ENCODE measurements at places on chromosomes 11 and 22.

DNA sequence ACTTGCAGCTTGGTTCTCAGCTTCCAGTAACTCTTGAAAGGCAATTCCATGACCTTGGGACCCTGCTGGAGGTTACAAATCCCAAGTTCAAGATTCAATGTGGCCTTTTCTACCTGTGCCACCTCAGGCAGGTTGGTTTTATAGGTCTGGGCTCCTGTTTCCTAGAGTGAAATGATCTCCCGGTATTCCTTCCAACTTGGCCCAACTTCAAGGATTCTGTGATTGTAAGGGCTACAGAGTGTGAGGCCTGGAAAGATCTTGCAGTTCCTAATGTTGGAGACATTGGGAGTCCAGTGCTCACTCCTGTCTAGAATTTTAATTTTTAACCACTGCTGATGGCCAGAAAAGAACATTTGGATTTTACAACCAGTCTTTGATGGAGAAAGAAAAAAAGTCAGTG, 91.6 kb downstream of the LDLRAD3 start:
- no peak for DNase-seq

- no peak for DNase-seq
Observed at GRCh38 chr22:42841444-42841843, 15.6 kb downstream of the ARFGAP3 start.

- peak; percentile 14 for DNase-seq
Observed at GRCh38 chr11:124895471-124895971, 2.1 kb downstream of the ROBO4 start.

DNA sequence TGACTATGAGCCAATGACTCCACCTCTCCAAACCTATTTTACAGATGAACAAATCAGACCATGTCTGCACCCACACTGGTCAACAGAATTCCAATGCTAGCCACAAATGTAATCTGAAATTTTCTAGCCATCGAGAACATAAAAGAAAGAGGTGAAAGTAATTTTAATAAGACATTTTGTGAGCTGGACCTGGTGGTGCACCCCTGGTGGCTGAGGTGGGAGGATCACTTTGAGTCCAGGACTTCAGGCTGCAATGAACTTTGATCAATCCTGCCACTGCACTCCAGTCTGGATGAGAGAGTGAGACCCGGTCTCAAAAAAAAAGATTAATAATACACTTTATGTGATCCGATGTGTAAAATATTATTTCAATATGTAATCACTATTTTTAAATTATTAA, 9.4 kb upstream of the RNF185 start:
- DNase-seq = peak; percentile 40

- DNase-seq = no peak
Observed at GRCh38 chr11:24295360-24295759, 201.5 kb upstream of the LUZP2 start.

GRCh38 chr11:97743205-97743742, 1277.5 kb upstream of the CNTN5 start:
- DNase-seq = no peak

- no peak for DNase-seq
Observed at GRCh38 chr11:2154195-2154585, 6.8 kb downstream of the INS start.

- no peak for DNase-seq
Observed at GRCh38 chr11:118592616-118593367, 14.6 kb upstream of the PHLDB1 start.

- DNase-seq = no peak
Observed at GRCh38 chr11:2452321-2453012, 7.7 kb downstream of the KCNQ1 start.

- DNase-seq = peak; percentile 25
Observed at GRCh38 chr22:42717197-42717928, 3.3 kb downstream of the A4GALT start.

GRCh38 chr22:26169315-26170111, at the start of gene SEZ6L:
Gene SEZ6L, plus strand, starts transcription at chr22:26169462. Its CDS starts 208 bp downstream, at chr22:26169670.
- peak; percentile 79 for DNase-seq

DNA sequence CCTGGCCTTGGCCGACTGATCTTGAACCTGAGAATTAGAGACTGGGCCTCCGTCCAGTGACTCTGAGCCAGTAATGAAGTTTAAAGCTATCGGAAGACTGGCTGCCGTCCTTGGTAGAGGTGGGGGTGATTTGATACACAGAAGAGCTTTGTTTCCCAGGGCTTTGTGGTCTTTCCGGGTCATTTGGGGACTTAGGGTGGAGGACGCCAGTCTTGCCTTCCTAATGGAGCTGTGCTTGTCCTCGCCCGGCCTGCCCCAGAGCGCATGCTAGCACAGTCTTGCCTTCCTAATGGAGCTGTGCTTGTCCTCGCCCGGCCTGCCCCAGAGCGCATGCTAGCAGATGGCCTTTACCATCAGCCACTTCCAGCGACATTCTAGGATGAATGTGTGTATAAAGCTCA, 65.8 kb downstream of the ST3GAL4 start:
- DNase-seq = no peak

GRCh38 chr22:30216710-30217109, 29.8 kb downstream of the LIF start:
- no peak for DNase-seq

DNA sequence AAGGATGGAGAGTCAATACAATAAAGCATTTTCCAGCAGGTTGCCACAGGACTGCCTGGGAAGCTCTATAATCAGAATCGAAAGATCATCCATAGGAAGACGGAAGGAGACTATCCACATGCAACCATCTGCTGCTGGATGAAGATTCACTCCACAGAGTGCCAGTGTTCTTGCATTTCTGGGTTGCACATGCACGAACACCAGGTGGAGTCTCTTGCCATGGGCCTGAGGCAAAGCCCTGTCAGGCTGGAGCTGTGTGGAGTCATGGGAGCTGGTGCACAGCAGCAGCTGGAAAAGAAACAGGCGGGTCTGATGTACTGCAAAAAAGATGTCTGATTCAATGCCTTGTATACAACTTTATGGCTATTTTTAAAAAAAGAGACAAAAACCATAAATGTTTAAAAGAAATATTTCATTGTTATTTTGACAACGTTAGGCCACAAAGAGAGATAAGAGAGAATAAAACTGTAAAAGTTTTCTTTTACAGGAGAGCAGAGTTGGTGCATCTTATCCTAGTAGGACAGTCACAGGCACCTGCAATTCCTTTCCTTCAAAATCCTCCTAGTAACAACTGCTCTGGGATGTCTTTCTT, 12.9 kb upstream of the FAT3 start:
- peak; percentile 47 for DNase-seq

GRCh38 chr11:116579857-116580727, 192.7 kb downstream of the BUD13 start:
- DNase-seq = peak; percentile 71

DNA sequence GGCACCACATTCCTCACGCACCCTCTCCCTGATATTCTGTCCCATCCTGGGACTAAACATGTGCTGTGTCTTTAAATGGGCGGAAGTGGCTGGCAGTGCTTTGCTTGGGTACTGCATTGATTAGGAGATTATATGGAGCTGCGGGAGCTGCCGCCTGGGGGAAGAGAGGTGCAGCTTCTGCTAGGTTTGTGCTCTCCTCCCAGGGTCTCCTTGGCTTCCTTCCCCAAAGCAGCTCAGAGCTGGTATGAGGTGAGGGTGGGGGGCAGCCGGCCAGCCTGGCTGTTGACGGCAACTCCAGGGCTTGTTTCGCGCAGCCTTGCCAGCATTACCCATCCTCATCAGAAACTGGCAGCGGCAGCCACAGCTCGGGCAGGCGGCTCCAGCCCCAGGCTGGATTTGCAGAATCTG, 95.4 kb downstream of the GRAMD1B start:
- peak; percentile 61 for DNase-seq
